ENCODE measurements at places on chromosomes 13 and 19. TPM values are rescaled to one million over a fixed set of nuclear protein-coding genes. Genes with fewer than 3 reads are reported as not detected.

DNA sequence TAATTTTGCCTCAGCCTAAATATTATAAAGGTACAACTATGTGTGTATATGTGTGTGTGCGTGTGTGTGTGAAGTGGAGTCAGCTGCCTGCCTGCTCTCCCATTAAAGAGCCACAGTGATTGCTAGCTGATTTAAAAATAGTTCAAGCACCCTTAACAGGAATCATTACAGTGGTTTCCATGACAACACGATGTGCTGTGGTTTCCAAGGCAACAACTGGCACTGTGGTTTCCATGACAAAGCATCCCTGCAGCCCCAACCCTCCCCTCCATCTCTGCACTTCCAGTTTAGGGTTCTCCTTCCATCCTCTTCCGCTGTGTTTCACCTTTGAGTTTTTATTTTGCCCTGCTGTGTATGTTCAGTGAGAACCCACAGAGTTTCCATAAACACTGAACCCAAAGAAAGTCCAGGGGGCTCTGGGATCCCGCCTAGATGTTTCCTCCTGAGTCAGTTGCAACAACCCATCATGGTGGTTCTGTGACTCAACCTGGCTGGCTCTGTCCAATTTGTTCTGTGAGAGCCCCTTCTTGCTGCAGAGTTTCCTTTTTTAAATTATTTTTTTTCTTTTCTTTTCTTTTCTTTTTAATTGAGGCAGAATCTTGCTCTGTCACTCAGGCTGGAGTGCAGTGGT lies 7.1 kb upstream of the PNMA8A start:
- no peak overlapping the region for H3K4me3 ChIP-seq
- H3K27me3 ChIP-seq, result no peaks in the 10 kb centered on the region
- no peaks in the 10 kb centered on the region for H3K36me3 ChIP-seq

DNA sequence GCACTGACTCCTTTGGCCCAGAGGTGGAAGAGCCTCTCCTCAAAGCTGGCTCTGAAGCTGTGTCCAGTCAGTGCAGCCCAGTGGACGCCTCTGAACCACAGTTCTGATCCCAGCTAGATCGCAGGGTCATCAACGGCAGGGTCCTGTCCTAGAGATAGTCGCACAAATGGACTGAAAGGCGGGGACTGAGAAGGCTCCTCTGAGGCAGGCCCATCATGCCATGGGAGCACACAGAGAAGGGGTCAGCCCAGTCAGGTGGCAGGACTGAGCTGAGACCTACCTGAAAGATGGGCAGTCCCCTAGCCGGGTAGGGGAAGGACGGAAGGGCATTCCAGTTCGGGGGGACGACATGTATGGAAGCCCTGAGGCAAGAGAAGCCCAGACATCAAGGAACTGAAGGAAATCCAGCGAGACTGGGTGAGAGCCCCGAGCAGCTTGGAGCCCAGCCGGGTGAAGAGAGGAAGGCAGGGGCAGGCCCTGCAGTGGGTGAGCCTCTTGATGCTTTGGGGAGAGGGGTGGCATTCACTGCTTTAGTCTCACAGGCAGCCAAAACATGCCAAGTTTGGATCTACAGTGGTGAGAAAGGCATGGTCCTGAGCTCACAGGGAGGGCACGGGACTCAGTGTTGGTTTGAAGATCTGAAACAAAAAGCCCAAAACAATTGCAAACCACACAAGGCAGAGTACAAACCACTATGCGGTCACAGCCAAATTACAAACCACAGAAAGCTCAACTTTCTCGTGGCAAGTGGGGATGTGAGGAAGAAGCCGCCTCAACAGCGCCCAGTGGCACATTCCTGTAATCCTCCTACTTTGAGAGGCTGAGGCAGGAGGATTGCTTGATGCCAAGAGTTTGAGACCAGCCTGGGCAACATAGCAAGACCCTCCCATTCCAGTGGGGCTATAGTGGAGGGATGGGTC lies 10.0 kb downstream of the CALM3 start:
- H3K27ac ChIP-seq, result peak overlapping the region; percentile 76
- H3K4me1 ChIP-seq, result peaks cover 24% of the 10 kb centered on the region
- H3K36me3 ChIP-seq, result peaks cover 20% of the 10 kb centered on the region

Gene SYNGR4
- polyA plus RNA-seq, result not detected

Gene MISP3
- polyA plus RNA-seq, result 0.19 TPM

Gene CCDC169
- polyA plus RNA-seq, result not detected

Gene ZNF582
- polyA plus RNA-seq, result 5.8 TPM
